ENCODE measurements at places on chromosomes 4 and X.

- no peak for DNase-seq
These were observed 106.2 kb downstream of the FAM9B start for GRCh38 chrX:8927701-8928100.

DNA sequence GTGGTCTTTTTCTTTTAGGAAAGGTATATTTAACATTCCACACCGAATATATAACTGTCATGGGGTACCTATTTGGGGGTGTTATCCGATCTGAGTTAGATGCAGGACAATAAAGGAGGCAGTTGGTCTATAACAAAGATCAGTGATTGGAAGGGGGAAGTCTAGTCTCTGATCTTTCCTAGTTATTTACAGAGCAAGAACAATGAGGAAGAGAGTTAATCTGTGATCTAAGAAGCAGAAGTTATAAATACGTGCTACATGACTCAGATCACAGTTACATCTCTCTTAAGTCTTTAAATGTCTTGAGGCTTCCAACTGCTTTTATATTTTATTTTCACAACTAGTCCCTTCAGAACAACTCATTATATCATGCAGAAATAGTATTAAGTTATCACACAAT is 33.2 kb upstream of the ARMCX4 start:
- peak; percentile 46 for DNase-seq

- no peak for DNase-seq
These were observed 15.4 kb downstream of the CCDC110 start for GRCh38 chr4:185456131-185456530.

- peak; percentile 63 for DNase-seq
These were observed 95.3 kb downstream of the AREG start for GRCh38 chr4:74540193-74540592.

- peak; percentile 9 for DNase-seq
These were observed 47.2 kb upstream of the TFDP3 start for GRCh38 chrX:133265331-133265730.

GRCh38 chr4:20256381-20256881 is 4.7 kb downstream of the SLIT2 start:
- no peak for DNase-seq

- no peak for DNase-seq
These were observed 210.8 kb upstream of the RASGEF1B start for GRCh38 chr4:81682492-81682891.

DNA sequence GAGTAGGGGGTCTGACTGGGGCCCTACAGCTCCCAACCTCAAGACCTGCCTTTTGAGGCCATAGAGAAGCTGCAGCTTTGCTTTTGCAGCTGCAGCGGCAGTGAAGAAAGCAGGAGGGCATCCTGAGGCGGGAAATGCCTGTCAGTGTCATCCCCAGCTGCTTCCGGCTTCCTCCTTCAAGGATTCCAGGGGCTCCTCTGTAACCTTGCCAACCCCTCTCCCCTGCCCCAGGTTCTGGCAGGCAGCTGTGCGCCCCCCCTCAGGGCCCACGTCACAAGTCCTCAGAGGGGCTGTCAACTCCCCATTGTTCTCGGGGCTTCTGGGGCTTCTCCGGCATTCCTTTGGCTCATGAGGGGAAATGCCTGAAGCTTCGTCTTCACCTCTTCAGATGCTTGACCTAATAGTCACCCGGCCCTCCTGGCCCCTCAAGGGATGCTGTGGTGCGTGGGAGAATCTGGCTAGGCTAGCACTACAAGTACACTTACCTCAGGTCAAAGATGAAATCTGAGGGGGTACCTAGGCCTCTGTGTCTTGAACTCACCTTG is 31.9 kb downstream of the APLN start:
- DNase-seq: peak; percentile 77

DNA sequence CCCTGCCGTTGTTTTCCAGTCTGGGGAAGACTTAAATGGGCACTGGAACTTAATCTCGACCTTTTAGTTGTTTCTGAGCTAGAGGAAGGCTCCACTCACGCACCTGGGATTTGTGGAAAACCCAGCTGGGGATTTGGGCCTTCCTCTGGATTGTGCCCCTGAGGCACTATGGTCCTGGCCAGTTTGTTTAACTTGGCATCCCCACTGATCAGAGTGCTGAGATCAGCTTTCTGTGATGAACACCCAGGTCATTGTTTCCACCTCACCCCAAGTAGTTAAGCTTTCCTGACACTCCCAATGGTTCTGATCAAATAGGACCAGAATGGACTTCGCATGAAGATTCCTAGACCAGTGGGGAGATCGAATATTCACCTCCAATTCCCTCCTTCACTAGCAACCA is 20.5 kb upstream of the NAP1L5 start:
- no peak for DNase-seq

GRCh38 chr4:41569961-41570360 is 32.0 kb downstream of the LIMCH1 start:
- no peak for DNase-seq

GRCh38 chrX:37599729-37600128 is 28.3 kb downstream of the LANCL3 start:
- no peak for DNase-seq

DNA sequence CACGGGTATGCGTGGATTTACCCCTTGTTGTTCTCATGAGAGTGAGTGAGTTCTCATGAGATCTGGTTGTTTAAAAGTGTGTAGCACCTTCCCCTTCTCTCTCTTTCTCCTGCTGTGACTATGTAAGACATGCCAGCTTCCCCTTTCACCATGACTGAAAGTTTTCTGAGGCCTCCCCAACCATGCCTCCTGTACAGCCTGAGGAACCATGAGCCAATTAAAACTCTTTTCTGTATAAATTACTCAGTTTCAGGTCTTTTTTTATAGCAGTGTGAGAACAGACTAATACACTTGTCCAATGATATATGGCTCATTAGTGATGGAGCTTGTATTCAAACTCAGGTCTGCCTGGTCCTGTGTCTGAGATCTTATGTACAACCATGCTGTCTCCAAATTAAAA is 28.5 kb upstream of the RTL3 start:
- no peak for DNase-seq

- DNase-seq: no peak
These were observed 17.4 kb downstream of the BCAP31 start for GRCh38 chrX:153706799-153707198.

DNA sequence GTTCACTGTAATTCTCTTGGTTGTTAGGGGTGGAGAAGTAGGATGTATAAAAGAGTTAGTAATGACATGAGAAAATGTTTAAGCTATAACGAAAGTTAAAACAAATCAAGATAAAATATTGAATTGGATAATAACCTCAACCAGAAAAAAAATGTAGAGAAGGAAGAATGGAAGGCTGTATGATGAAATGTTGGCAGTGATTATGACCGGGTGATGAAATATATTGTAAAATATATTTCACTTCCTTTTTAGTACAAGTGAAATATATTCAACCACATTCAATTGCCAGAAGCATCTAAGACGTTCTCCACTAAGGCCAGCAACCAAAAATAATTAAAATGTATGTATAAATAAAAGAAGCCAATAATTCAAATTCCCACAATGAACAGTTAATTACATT is 309.3 kb upstream of the FGF13 start:
- DNase-seq: no peak

DNA sequence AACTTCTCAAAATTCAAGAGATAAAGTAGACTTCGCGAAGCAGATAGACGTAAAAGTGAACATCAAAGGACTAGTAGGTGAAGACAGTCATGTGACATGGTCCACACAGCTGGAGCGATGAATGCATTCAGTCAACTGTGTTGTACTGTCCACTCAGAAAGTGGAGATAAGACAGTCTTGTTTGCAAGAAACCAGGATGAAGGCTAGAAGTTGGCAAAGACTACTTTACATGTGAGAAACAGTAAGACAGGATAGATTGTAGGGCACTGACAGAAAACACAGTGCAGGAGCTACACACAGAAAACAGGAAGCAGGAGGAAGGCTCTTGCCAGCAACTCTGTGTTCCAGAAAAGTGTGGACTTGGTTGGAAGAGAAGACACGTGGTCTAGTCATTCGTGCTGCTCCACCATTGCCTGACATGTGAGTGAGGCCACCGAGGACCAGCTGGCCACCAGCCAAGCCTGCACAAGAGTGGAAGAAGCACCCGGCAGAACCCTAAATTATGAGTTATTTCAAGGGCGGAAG is 78.9 kb downstream of the FAT1 start:
- DNase-seq: peak; percentile 85

DNA sequence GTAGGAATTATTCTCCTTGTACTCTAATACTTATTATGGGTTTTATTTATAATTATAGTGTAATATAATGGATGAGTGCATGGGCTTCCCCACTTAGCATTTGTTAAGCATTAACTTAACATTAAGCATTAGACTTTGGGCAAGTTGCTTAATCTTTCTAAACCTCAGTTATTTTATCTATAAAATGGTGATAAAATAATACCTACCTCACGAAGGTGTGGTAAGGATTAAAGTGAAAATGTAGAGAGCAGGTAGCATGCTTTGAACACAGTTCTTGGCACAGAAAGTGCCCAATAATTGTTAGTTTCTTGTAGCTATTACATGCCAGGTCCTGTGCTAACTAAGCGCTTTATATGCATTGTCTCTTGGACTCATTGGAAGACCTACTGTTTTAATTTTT is 2.6 kb downstream of the MSMO1 start:
- DNase-seq: no peak

DNA sequence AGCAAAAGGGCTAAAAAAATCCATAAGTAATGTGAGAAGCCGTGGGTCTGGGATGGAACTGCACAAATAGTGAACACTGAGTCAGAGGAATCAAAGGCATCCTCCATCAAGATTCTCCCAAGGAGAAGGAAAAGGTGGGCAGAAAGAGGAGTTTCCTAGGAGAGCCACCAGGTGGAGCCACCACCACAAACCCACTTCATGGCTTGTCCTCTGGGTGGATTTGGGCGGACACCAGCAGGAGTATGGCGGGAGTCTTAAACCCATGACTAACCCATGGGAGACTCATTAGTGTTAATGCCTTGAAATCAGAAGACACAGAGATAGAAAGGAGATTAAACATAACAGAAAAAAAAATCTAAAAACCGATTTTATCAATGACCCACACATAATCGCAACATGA is 147.7 kb downstream of the SH3KBP1 start:
- peak; percentile 64 for DNase-seq

DNA sequence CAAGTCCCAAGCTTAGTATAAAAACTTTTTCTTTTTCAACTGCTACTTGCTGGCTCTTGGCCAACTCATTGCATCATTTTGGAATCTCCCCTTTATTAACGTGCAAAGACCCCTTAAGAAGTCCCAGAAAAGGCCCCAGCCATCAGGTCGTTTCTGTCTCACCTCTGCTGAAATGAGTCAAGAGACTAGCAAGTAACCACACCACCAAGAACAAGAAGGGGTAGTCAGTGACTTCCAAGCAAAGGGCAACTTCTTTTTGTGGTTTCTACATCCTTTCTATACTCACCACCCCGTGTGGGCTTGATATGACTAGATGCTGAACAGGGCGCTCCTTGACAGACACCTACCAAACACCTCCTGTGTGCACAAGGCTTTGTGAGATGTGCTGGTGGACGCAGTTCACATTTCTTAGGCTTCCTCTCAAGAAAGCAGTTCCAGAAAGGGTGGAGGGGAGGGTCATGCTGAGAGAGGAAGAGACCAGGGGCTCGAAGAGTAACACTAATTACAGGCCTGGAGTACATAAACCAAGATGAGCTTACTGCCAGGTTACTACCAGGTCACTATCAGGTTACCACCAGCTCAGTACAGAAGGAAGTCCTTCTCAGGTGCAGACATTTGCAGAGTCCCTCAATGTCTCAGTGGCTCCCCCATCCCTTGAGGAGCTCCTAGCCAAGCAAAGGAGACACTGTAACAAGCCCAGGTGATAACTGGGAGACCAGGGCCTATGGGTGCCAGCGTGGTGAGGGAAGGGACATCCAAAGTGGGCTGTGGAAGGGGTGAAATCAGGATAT is 19.3 kb downstream of the JAKMIP1 start:
- DNase-seq: no peak

GRCh38 chr4:24094726-24095125 is 204.9 kb upstream of the PPARGC1A start:
- no peak for DNase-seq

DNA sequence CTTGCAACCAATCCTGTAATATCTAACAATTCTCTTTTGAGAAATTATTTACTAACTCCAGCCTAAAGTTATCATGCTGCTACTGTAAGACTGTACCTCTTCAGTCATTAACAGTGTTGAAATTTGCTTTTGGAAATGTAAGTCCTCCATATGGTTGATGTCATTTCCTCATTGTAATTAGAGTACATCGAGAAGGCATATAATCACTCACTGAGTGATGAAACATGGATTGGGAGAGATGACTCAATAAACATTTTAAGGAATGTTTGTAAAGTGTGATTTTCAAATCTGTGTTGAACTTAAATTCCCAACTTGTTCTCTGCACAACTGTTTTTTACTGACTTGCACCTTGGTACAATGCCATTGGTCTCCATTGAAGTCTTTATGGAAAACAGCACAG is 61.2 kb downstream of the HMGB2 start:
- DNase-seq: peak; percentile 69

- no peak for DNase-seq
These were observed 952 bp downstream of the ARSD start for GRCh38 chrX:2928191-2928582.

DNA sequence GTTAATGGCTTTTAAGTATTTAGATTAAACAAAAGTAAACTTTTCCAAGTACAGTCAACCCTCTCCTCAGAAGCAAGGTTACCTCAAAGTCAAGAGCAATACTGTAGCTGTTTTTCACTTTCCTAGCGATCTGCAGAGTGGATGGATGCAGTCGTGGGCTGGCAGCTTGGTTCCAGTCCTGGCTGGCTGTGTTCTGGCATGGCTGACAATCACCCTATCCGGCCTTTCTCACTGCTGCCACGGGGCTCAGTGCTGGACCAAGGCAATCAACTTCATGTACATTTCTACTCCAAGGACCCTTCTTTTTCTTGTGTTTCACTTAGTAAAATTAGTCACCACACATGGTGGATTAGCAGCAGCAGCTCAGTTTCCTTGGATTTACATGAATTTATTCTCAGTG is 208.3 kb downstream of the GABRB1 start:
- no peak for DNase-seq

DNA sequence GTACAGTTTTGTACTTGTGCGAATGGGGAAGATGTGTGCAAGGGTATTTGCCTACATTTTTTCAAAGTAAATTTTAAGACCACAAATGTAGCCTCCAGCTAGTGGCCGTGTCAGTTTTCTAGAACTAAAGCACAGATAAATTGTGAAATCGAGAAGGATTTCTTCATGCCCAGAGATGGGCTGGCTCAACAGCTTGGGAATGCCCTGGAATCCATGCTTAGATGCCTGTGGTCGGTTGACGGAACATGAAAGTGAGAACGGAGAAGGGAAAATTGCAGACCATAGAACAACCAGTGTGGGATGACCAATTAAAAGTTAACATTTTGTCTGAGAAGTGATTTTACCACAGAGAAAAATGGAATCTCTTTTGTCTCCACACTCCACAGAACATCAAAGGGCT is 73.2 kb upstream of the VCX2 start:
- peak; percentile 60 for DNase-seq

Data from amniotic epithelial cell (primary cell).